Cardiac muscle cell (in vitro differentiated cells and primary cell): ENCODE measurements at places on chromosomes 4 and X.

GRCh38 chrX:40109288-40110008, 11.7 kb upstream of the BCOR start:
- peak; percentile 72 for DNase-seq

DNA sequence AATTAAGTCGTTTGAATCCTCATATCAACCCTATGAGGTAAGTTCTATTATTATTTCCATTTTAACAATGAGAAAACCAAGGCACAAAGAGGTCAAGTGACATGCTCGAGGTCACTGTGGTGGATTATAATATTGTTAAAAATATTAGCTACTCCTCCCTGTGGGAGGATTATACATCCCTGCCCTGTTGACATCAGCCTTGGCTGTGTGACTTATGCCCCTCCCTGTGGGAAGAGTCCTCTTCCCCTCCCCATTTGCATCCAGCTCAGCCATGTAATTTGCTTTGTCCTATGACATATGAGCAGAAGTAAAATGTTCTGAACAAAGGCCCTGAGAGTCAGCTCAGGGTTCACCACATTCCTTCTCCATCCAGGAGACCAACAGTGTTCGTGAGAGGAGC, 152.7 kb upstream of the ZIC3 start:
- DNase-seq, result no peak

- DNase-seq, result no peak
Measured at GRCh38 chrX:14801136-14801535, 71.7 kb downstream of the FANCB start.

DNA sequence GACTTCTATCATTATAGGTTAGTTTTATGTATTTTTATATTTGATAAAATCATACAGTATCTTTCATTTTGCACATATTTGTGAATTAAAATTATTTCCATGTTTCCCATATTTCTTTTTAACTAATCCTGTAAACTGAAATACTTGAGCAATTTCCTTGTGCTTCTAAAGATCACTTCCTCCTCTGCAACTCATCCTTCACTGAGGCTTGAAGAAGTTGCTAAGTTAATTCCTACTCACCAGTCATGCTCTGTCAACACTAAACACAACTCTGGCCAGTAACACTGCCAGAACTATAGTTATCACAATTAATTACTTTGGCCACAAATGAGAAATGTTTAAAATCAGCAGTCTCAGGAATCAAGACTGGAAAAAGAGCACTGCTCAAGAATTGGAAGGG, 6.7 kb downstream of the SPATA4 start:
- no peak for DNase-seq

- no peak for DNase-seq
Measured at GRCh38 chr4:91233164-91233563, 1070.6 kb upstream of the GRID2 start.

GRCh38 chrX:45133465-45133864, 67.2 kb downstream of the DIPK2B start:
- DNase-seq, result no peak

DNA sequence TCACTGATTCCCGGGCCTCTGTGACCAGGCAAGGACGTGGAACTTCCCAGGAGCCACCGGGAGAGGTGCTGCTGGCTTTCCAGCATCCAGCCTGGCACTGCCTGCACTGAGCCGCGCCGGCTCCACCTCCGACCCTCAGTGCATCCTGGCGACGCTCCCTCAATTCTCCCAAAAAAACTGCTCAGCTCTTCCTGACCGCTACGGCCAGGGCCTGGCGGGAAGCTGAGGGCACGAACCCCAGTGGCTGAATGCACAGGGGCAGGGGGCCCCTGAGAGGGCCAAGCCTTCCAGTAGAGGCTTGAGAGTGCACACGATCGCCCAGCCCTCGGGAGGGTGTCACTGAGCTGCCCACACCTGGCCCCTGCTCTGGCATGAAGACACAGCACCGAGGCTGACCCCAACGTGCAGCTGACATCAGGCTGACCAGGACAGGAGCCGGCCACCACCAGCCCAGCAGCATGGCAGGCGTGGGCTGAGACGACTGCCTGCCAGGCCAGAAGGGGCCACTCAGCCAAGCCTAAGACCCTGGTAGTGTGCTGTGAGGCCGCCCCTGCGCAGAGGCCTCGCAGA, 6.9 kb downstream of the CTBP1 start:
- DNase-seq, result no peak

- no peak for DNase-seq
Measured at GRCh38 chr4:11912886-11913285, 484.2 kb upstream of the HS3ST1 start.

- DNase-seq, result no peak
Measured at GRCh38 chrX:9656871-9657270, 108.8 kb downstream of the GPR143 start.

GRCh38 chr4:38600575-38600974, 63.4 kb upstream of the KLF3 start:
- no peak for DNase-seq

DNA sequence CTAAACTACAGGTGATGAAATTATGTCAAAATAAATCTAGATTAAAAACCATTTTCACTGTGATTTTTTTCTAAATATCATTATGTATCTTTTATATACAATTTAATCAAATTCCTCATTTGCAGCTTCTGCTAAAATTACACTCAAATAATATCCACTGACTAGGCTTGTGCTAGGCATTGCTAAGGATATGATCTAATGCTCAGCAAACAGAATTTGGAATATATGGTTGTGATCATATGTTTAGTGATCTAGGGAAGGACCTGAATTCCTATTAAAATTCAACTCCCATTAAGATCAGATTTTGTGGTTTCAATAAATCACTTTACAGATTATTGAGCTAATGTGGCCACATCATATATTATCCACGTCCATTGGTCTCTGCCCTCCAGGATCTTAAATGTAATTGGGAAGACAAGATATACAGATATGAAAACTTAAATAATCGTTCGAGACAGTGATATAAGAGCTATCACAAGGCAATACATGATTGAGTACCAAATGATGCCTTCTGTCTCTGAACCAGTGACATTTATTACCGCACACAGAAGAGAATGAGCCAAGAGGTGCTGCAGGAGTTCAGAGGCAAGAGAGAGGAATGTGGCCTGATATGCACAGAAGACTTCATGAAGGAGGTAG, 206.0 kb upstream of the RPS6KA3 start:
- no peak for DNase-seq

DNA sequence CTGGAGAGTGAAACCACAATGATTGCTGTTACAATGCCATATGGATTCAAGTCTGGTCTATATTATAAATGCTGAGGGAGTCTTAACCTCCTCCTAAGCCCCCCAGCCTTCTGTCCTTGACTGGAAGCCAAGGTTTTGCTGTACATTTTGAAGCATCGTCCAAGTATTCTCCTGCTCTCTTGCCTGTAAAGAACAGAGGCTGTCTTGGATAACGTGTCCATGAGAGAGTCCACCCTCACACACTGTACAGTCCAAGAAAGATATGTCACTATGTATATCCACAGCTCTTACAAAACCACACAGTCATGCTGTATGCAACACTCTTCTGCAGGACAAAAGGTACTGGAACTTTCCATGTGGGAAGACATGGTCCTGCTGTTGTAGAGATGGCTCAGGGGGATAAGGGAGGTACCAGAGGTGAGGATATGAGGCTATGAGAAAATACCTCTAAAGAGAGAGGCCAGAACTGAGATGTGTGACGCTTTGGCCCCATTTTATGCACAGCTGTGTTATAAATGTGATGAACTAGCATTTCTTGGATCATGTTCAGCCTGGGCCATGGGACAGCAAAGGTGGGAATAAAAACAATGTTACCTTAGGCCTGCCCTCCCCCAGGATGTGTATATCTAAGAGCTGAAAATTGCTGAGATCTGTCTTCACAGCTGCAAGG, 678.6 kb downstream of the IQCM start:
- DNase-seq, result no peak

DNA sequence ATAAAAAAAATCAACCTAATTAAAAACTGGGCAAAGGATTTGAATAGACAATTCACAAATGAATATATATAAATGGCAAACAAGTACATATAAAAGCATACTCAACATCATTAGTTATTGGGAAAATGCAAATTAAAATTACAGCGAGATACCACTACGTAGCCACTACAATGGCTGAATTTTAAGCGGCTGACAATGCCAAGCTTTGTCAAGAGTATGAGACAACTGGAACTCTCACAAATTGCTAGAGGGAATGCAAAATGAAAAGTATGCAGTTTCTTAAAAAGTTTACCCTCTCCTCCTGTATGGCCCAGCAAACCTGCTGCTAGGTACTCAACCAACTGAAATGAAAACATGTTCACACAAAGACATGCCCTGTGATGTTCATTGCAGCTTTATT, 34.8 kb downstream of the ZFP42 start:
- no peak for DNase-seq

DNA sequence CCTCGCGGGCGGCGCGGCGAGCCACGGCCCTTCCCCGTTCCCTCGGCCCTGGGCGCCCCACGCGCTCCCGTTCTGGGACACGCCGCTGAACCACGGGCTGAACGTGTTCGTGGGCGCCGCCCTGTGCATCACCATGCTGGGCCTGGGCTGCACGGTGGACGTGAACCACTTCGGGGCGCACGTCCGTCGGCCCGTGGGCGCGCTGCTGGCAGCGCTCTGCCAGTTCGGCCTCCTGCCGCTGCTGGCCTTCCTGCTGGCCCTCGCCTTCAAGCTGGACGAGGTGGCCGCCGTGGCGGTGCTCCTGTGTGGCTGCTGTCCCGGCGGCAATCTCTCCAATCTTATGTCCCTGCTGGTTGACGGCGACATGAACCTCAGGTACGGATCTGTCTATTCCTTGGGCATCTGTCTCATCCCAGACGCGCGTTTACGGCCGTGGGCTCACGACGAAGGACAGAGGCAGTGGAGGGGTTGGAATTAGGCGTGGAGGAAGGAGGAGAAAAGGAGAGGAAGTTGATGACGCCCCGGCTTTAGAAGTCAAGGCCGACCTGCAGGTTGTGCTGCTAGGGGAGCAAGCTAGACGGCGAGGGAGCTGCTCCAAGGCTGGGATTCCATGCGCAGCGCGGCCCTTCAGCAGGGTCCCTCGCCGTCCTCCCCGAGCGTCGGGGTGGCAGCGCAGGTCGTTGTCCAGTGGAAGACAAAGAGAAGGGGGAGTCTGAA, 792 bp downstream of the SLC10A4 start:
- no peak for DNase-seq

DNA sequence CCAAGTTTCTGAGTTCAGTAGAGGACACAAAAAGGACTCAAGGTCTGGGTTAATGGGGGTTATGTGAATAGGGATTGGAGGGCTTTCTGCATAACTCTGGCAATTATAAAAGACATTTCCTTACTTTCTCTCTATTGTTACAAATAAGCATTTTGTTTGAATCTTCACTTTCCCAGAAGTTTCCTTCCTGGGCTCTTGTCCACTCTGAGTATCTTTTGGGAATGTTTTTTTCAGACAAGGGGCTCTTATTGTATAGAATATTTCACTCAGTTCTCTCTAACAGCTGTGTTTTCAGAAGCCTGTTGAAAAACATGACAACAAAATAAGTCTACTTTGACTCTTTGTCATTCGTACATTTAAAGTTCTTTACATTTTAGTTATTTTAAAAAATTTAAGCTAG, 57.6 kb upstream of the MAP9 start:
- DNase-seq, result no peak

DNA sequence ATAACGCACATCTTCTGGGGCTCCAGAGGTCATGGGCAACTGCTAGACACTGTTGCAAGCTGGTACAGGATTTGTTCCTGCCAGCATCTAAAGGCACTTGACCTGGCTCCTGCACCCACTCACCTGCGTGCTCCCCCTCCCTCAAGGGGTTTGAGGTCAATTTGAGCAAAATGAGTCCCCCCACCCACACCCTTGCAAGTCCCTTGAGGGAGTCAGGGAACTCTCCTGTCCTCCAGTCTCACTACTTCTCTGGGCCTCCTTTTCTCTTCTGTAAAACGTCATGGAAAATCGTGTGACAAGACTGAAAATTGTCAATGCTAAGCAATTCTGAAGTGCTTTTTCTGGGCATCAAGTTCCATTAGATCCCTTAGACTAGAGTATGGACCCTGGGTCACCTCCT, 39.9 kb upstream of the PGK1 start:
- DNase-seq, result no peak

DNA sequence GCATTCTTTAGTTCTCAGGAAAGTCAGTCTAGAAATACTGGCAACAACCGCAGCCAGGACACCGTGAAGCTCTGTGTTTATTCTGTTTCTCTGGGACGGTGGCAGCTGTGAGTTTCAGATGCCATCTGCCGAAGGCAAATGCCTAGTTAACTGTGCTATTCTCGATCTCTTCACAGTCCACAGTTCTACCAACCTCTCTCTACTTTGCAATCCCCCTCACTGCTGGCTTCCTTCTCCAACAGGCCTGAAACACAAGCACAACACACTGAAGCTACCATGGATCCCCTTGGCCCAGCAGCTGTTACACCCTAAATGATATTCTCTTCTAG, 118.8 kb downstream of the ZNF827 start:
- DNase-seq, result no peak
